ENCODE measurements at places on chromosomes 3 and 15.

GRCh38 chr3:72800869-72801268 lies 47.4 kb downstream of the SHQ1 start:
- no peak for DNase-seq

DNA sequence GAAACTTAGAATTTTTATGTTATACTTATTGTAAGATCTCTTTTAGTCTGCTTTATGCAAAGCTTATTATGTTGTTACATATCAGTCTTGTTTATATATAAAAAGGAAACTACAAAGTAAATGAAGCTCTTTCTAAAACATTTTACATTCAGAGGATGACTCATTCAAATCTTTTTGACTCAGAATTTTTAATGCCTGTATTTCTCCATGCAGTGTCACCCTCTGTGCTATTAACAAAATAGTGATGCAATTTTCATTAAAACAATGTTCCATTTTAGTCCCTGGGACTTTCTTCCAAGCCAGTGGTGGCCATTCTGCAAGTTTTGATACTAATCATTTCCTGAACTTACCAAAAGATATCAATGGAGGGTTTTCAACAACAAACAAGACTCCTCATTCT lies 216.1 kb downstream of the NAALADL2 start:
- no peak for DNase-seq

DNA sequence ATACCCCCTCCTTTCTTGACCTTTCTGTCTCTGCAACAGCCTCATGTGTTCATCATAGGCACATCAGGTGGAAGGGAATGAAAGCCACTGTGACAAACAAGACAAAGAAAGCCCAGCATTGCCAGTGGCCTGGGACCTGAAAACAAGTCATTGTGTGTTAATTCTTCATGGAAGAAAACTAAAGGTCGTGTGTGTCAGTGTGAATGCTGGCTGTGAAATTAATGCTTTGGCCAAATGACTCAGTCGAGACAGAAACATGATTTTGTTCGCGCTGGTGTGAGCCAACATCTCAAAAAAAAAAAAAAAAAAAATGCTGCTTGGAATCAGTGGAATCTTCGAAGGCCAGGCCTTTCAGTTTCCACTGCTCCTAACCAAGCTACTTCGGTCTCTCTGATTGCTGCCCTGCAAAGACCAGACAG lies 386.5 kb upstream of the PROK2 start:
- DNase-seq, result no peak

DNA sequence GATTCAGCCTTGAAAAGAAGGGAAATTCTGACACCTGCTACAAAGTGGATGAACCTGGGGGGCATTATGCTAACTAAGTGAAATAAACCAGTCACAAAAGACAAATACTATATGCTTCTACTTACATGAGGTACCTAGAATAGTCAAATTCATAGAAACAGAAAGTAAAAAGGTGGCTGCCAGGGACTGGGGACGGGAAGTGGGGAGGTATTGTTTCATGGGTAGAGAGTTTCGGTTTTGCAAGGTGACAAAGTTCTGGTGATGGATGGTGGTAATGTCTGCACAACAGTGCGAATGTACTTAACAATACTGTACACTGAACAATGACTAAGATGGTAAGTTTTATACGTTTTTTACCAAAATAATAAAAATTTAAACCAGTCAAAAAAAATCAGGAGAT lies 4.8 kb downstream of the IDH2 start:
- peak; percentile 76 for DNase-seq

DNA sequence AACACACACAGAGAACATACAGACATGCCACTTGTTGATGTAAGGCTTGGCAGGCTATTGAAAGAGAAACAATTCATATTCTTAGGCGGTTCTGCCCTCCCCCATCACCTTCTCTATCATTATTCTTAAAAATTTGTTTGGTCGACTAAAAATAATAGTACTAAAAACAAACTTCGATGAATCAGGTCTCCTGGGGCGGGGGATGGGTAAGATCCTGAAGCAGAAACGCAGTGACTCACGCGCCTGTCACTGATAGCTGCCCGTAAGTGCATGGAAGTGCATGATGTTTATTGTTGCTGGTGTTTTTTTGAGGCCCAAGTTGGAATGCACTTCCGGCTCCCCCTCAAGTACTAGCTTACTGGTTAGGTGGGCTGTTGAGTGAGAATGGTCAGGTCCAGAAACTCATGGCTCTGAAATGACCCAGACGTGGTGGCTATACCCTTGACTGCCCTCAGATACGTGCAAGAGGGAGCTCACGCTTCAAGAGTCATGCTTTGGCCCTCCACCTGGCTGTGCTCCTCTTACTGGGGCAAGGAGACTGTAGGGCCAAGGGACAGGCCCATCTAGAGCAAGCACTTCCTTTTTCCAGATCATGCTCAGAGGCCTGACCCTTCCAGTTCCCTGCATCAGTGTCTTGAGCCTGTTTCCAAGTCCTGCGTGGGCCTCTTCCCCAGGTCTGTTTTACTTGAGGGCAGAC lies 10.9 kb downstream of the SMAD3 start:
- peak; percentile 73 for DNase-seq

- no peak for DNase-seq
Measured at GRCh38 chr3:15714448-15714847, 83.3 kb downstream of the ANKRD28 start.

DNA sequence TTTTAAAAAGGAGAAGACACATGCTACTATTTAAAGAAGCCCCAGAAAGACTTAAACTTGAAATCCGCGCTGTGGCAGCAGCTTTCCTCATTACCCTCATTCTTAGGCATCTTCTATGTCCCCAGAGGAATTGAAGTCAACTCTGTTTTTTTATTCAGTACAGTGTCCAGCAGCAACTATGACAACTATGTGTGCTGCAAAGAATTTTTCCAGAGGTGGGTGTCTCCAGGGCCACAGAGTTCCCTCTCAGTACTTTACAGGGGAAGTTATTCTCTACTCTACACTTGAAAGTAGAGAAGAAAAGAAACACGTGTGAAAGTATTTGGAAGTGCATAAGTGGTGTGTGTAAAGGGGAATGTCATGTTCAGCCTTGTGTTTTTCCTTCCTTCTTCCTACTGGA lies 32.0 kb downstream of the GATM start:
- no peak for DNase-seq

- DNase-seq, result no peak
Measured at GRCh38 chr15:97085731-97086130, 755.2 kb downstream of the NR2F2 start.

GRCh38 chr3:23239211-23240068 lies 36.3 kb downstream of the UBE2E2 start:
- no peak for DNase-seq

GRCh38 chr15:69576035-69576526 lies 123.5 kb downstream of the RPLP1 start:
- DNase-seq, result peak; percentile 75

- DNase-seq, result no peak
Measured at GRCh38 chr15:51939216-51939615, 32.4 kb downstream of the LEO1 start.

- no peak for DNase-seq
Measured at GRCh38 chr3:41693799-41694198, 268.1 kb downstream of the ULK4 start.

DNA sequence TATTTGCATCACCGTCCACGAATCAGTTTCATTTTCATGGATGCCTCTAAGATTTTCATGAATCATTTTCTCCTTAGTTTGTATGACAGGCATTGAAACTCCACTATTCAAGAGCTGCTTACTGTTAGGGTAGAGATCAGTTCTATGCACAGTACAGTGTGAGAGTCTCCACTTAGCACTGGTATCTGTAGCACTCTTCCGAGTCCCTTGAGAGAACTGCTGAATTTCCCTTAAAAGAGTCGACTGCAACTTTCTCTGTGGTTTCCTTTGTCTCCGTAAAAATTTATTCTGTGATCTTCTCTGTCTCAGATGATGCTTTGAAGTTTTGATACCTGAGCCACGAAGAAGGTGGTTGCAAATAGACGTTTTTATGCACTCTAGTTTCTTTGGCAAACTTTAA lies 14.8 kb downstream of the GTPBP8 start:
- peak; percentile 18 for DNase-seq

DNA sequence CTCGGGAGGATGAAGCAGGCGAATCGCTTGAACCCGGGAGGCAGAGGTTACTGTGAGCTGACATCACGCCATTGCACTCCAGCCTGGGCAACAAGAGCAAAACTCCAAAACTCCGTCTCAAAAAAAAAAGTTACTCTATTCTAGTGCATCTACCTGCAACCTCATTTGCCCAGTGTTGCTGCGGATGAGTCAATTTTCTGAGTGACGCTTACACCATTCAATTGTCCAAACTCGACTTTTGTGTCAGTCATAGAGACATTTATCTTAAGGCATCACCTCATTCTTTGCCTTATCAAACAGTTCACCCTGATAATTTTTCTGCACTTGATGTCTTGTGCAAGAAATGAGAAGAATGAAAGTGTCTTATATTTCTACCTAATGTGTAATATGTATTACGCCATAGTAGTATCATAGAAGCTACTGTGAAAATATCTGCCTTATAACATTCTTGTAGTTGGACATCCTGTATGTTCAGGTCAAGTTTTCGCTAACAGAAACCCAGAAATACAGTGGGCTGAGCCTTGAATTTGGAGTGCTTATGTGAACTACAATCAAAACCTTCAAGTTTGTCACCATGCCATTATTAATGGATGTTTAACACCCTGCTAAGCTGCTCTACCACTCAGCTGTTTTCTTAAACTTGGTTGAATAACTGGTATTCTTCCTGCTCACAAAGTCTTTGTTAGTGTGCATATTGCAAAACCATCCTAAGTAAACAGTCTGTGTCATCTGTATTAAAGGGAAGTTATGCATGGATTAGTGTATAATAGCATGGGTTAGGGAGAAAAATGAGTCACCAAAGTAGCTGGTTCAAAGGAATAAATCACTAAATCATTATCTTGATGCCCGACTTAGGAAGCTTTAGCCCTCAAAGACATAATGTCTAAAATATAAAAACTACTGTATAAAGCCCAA lies 531.0 kb upstream of the NR2F2 start:
- no peak for DNase-seq

GRCh38 chr3:185677146-185677829 lies 91.2 kb downstream of the SENP2 start:
- no peak for DNase-seq

GRCh38 chr15:36622197-36622795 lies 42.9 kb downstream of the CDIN1 start:
- no peak for DNase-seq

- no peak for DNase-seq
Measured at GRCh38 chr15:84752700-84753099, 4.3 kb downstream of the ZNF592 start.

DNA sequence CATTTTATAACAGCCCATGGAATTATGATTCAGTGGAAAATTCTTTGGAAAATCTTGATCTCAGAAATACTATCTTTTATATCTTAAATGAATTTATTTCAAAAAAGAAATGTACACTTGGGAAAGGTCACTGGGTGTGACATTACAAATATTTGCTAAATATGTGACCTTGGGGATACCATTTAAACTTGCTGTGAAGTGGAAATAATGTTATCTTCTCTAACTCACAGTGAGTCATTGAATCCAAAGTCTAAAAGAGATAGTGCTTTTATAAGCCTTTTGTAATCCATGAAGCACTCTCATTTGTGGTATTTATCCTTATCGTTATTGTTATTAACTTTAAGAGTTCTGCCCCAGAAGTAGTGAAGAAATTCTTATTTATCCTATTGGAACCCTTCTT lies 289.8 kb upstream of the SEMA6D start:
- DNase-seq, result no peak

DNA sequence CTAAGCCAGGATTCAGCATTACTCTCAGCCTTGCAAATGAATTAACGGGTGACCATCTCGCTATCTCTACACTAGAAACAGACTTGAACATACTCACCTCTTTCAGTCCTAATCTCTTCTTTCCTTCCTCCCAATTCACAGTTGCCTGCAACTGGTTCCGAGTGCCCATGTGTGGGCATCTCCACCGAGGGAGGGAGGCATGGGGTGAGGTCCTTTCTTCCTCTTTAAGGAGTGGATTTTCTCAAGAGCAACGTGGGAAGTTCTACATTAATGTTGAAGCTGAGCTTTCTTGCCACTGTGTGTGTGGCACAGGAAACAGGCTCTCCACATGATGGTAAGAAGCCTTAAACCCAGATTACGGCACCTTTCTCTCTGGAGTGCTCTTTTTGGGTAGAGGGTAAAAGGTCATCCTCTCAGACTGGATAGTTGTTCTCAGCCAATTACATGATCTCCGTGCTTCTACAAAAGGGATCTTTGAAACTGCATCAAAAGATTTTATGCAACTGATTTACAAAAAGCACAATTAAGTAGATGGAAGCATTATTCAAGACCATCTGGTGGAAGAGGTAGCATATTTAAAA lies 286.8 kb upstream of the NR2F2 start:
- no peak for DNase-seq

DNA sequence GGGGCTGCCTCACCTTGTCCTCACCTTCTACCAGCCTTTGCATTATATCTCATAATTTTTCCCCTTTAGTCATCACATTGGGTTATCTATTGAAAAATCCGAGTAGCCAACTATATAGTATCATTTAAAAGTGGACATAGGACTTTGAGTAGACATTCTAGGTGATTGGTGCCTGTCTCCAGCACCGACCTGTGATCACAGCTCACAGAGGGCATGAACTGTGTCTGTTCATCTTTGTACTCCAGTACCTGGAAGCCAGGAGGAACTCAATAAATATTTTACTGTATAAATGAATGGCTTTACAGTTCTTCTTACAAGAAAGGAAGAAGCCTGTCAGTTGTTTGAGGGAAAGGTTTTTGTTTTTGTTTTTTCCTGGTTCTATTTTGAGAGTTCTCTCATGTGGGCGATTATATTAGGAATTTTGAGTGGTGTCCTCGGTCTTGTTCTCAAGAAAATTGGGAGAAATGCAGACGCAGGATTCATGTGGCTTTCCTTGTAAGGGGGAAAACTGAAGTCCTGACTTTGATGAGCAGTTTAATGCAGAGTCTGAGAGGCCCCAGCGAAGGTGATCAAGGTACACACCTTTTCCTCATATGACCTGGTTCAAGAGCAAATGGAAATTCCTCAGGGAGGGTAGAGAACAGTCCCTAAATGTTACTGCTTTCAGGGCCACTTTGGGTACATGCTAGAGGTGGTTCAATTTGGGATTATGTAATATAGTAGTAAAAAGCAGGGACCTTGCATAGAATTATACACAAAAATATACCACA lies 46.1 kb downstream of the CMTM8 start:
- no peak for DNase-seq

DNA sequence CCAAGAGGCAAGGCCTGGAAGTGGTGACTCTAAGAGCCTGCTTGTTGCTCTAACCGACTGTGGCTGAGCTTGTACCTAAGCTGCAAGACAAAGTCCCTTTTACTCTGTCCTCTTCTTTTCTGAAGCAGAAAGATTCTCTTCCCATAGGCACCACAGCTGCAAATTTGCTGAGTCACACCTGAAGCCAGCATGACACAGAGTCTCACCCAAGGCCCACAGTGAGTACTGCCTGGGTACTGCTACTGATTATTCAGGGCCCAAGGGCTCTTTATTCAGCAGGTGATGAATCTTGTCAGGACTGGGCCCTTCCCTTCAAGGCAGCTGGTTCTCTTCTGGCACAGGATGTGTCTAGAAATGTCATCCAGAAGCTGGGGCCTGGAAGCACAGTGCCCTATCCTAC lies 18.9 kb upstream of the TIGIT start:
- no peak for DNase-seq

- no peak for DNase-seq
Measured at GRCh38 chr3:120763601-120764000, 21.1 kb downstream of the GTF2E1 start.

- DNase-seq, result no peak
Measured at GRCh38 chr3:116390318-116390717, 55.0 kb downstream of the LSAMP start.

GRCh38 chr3:175737646-175738572 lies 878.8 kb downstream of the NAALADL2 start:
- DNase-seq, result no peak

- DNase-seq, result no peak
Measured at GRCh38 chr3:44175070-44175469, 66.6 kb upstream of the TOPAZ1 start.

GRCh38 chr3:166013073-166013679 lies 176.0 kb upstream of the BCHE start:
- no peak for DNase-seq

All from stimulated activated CD4-positive, alpha-beta T cell treated with anti-CD3 and anti-CD28 coated beads, Interleukin-4, amount 100 ng/mL, for 24 hours (primary cell).